Stomach (tissue), 19 donors: ENCODE measurements at places on chromosomes 12 and 14.

GRCh38 chr14:66539034-66539433 is 31.1 kb downstream of the GPHN start:
- no peak for DNase-seq

DNA sequence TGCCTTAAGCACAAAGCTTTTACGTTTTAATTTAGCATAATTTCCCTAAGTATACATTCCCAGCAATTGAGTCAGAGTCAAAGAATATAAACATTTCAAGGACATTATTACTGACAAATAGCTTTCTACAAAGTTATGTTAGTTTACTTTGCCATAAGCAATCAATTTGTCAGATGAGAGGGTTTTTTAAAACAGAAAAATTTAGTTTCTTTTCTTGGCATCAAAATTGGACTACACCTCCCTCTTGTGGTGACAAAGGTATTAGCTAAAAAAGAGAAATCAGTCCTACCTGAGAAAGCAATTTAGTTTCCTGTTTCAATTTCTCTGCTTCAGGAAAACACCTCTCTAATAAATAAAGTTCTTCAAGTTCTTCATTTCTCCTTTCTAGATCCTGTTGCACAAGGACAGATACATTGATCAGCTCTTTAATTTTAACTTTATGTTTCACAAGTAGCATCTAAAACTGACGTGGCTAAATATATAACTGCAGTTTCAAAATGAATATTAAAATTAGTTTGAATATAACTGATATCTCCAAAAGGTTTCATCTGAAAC is 39.9 kb downstream of the DNAI7 start:
- no peak for DNase-seq

DNA sequence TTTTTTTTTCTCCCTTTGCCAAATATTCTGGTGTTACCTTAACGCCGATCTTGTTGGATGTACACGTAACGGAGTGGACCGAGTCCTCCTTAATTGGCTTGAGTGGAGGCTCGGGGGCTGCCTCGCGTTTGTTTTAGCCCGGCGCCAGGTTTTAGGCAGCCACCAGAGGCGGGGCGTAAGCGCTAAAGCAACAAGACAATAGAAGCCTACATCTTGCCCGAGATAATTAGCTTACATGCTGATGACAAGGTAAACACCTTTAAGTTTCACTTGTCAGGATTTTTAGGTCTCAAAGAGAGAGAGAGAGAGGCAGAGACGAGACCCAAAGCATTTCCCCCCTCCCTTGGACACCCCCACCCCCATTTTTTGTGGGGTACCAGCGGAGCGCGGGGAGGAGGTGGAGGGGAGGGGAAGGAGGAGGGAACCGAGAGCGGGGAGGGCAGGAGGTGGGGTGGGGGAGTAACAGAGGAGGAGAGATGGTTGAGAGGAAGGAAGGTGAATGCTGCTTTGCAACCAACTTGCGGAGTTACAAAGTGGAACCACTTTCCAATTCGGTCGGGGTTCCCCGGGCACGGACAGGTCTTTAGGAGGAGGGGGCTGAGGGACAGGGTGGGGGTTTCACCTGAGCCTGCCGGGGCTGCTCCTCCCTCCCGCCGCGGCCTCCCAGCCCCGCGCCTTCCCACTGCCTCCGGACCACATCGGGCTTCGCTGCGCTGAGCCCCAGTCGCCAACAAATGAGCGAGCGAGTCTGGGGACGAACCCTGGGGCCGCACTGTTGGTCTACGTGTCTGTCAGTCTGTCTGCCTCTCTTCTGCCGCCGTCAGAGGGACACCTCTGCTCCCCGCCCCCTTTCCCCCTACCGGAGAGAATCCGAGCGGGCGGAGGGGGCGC is at the start of gene NKX2-1:
TSS of gene NKX2-1 (minus strand) at position 802 of the 891 bp plus-strand sequence. CDS start at position 699, 103 bp downstream.
- DNase-seq: no peak

- DNase-seq: no peak
Measured at GRCh38 chr12:49582850-49583249, 14.9 kb upstream of the MCRS1 start.

- DNase-seq: no peak
Measured at GRCh38 chr14:77302926-77303325, 17.8 kb downstream of the POMT2 start.

DNA sequence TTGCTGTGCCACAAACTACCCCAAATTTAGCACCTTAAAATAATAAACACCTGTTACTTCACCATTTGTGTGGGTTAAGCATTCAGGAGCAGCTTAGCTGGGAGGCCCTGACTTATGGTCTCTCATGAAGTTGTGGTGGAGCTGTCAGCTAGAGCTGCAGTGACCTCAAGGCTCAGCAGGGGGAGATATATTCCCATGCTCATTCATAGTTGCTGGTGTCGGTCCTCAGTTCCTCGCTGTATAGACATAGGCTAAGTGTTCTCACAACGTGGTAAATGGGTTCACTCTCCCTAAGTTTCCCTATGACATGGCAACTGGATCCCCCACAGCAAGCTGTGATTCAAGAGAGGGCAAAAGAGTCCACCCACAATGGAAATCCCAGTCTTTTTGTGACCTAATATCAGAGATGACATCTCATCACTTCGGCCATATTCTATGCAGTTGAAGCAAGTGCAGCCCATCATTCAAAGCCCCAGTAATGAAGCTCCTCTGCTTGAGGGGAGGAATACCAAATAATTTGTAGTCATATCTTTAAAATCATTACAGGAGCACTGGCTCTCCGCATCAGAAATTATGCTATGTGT is 41.1 kb downstream of the PRB3 start:
- peak; percentile 75 for DNase-seq

- DNase-seq: peak; percentile 47
Measured at GRCh38 chr12:123142921-123143735, 7.8 kb downstream of the PITPNM2 start.

DNA sequence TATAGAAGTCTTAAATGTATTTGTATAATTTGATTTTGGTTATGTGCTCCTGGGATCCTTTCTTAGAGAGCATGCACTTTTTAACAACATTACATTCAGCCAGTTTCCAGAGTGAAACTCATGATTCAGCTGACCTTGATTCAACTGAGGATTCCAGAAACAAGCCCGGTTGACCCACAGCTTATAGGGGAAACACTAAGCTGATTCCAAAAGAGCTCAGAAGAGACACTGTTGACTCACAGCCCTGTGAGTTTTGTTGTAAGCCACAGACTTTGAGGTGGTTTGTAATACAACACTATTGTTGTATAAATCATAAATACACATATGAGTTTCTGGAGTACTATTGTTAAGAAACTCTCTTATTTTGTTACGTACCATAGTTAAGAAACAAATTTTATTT is 133.8 kb upstream of the MGAT4C start:
- no peak for DNase-seq

- DNase-seq: no peak
Measured at GRCh38 chr12:101570047-101570446, 24.7 kb upstream of the MYBPC1 start.
